ENCODE measurements at places on chromosomes 3 and 15.

GRCh38 chr3:68764554-68764953, 167.8 kb downstream of the TAFA4 start:
- H3K27ac ChIP-seq, result no peak overlapping the region
- no peak overlapping the region for H3K4me3 ChIP-seq
- no peaks in the 10 kb centered on the region for H3K4me1 ChIP-seq
- DNase-seq, result no peak
- H3K27me3 ChIP-seq, result no peaks in the 10 kb centered on the region
- H3K36me3 ChIP-seq, result no peaks in the 10 kb centered on the region

DNA sequence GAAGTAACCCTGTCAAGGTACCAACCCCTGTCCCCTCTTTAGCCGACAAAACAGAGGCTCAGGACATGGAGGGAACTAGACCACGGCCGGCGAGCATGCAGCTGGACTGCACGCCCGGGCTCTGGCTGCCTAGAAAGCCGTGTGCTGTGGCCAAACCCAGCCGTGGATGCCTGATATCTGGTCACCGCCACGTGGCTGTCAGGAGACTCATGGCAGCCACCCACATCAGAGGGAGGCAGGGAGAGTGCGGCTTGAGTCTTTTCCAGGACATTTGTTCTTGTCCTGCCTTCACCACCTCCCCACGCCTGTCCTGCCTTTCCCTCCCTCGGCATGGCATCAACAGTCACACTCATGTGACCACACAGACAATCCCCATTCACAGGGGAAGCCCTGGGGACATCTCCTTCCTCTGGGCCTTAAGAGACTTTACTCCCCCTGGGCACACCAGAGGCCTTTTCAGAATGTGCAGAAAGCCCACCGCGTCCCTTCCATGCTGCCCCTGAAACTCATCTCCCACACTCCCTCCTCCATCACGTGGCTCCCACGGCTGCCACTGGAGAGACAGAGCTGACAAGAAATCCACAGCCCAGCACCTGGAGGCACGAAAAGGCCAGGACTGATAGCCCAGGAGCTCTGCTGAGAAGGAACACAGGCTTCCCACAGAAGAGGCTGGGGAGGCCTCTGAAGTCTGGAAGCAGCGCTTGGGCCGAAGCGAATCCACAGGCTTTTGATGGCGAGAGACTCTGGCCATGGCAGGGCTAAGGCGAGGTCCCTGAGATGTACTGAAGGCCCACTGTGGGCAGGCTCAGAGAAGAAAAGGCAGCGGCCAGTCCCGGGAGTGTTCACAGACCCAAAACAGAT, 71.2 kb upstream of the IQSEC1 start:
- no peaks in the 10 kb centered on the region for H3K4me1 ChIP-seq
- H3K4me3 ChIP-seq, result no peak overlapping the region
- no peak for DNase-seq

DNA sequence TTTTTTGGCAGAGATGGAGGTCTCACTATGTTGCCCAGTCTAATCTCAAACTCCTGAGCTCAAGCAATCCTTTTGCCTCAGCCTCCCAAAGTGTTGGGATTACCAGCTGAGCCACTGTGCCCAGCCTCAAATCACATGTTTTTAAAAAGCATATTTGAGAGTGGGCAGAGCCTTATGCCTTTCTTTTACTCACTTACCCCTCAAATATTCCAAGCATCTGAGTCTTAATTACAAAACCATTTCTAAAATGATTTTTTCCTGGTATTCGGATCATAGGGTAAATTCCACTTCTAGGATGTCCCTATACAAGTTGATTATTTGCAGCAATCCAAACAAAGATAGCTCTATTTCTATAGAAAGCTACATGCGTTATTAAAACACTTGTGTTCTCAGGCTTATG, 106.1 kb downstream of the RFTN1 start:
- H3K27me3 ChIP-seq, result no peaks in the 10 kb centered on the region
- no peak overlapping the region for H3K4me3 ChIP-seq
- H3K36me3 ChIP-seq, result no peaks in the 10 kb centered on the region
- H3K27ac ChIP-seq, result no peak overlapping the region
- peaks cover 10% of the 10 kb centered on the region for H3K4me1 ChIP-seq

DNA sequence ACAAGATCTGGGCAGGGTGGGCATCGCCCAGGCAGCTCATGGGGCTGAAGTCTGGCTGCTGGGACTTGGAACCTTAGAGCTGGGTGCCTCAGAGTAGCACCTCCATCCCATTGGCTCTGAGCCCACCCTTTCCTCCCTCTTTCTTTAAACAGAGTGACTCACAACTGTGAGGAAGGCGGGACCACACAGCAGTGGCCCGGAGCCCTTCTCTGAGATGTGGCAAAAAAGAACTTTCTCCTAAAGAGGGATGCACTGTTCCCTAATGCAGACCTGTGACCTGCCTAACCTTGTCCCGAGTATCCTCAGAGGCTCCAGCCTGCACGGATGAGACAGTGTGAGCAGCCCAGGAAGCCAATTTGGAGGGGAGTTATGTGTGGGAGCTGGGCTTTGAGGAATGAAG, 23.6 kb downstream of the PRR20G start:
- no peak for DNase-seq
- H3K4me3 ChIP-seq, result no peak overlapping the region
- no peak overlapping the region for H3K27ac ChIP-seq
- no peaks in the 10 kb centered on the region for H3K4me1 ChIP-seq
- H3K36me3 ChIP-seq, result no peaks in the 10 kb centered on the region

- no peaks in the 10 kb centered on the region for H3K4me1 ChIP-seq
- H3K4me3 ChIP-seq, result no peak overlapping the region
- H3K27ac ChIP-seq, result no peak overlapping the region
- no peaks in the 10 kb centered on the region for H3K36me3 ChIP-seq
These were observed 116.8 kb upstream of the CNTN6 start for GRCh38 chr3:976006-976405.
